ENCODE measurements at places on chromosomes 5 and 9.

- DNase-seq, result no peak
Observed at GRCh38 chr5:86749841-86750240, 132.1 kb downstream of the COX7C start.

- no peak for DNase-seq
Observed at GRCh38 chr9:99079542-99079941, 25.4 kb upstream of the TGFBR1 start.

DNA sequence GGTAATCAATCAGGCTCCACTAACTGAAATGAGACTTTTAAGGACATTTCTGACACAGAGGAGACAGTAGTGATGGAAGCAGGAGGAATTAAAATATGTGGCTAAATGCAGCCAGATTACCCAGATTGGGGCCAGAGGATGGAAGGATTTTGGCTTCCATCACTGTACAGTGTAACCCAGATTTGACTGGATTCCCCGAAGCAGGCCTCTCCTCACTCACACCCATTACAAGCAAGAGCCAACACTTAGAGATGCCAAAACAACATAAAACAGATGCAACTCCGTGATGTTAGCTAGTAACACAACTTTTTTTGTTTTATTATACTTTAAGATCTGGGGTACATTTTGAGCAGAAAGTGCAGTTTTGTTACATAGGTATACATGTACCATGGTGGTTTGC, 17.6 kb downstream of the TEK start:
- DNase-seq, result no peak

- no peak for DNase-seq
Observed at GRCh38 chr5:110341836-110342235, 384.6 kb downstream of the TMEM232 start.

DNA sequence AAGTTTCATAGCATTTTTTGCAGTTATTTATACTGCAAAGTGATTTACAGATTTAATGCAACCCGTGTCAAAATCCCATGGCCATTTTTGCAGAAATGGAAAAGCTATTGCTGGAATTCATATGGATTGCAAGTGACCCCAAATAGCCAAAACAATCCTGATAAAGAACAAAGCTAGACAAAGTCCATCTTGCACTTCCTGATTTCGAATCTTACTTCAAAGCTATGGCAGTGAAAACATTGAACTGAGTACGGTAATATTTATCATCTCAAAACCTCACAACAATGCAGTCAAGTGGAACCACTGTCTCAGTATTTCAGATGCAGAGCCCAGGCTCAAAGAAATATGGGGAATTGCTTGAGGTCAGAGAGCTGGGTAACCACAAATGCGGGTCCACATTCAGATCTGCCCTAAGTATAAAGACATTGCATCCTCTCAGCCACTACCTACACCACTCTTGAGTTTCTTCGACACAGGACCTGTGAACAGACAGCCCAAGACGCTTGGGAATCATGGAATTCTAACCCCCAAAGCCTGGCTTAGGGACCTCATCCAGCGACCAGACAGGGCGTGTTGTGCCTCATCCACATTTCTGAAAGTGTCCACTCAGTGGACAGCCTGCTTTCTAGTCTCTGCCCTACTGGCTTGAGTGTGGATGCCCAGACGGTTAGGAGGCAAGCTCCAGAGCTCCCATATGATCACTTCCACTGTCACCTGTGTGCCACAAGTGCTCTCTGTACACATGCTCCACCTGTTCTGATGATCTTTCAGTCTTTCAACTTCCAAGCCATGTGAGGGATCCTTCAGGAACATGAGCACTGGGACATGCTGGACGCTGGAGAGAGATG, 39.3 kb upstream of the KCNIP1 start:
- no peak for DNase-seq

DNA sequence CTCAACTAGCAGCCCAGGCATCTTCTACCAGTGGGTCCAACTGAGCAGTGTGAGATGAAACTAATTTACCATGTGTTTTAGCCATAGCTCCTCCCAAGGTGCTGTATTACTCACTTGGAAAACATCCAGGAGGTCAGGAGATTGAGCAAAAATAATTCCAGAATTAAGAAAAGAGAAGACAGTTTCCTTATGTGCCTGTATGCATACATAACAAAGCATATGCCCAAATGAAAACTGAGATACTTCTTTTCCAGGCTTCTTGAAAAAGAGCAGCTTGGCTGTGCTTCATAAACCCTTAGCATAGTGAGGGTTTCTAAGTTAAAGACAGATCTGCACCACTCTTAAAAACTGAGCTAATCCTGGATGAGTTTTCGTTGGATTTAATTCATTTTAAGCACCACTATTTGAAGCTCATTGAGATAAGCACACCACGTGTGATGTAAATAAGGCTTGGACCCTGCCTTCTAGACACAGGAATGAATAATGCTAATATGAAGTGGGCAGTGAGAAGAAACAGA, 119.4 kb downstream of the ADAMTS12 start:
- DNase-seq, result no peak

Data from ascending aorta (tissue), 2 donors.